ENCODE measurements at places on chromosomes 4 and X.

DNA sequence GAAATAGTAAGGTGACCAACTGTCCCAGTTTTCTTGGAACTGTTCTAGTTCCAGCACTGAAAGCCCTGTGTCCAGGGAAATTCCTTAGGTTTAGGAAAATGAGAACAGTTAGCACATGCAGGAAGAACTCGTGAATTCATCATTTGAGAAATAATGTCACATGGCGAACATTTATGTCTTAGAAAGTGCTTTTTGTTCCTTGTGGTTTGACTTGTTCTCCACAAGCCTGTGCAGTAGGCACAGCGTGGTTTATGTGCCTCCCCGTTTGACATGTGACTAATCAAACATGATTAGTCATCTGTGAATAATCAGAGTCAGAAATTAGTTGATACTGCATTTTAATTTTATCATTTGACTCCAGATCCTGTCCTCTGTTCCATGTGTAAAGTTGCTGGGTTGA, 556.0 kb upstream of the CPEB2 start:
- DNase-seq: no peak

GRCh38 chr4:98341309-98341708, 80.1 kb downstream of the RAP1GDS1 start:
- DNase-seq: no peak

DNA sequence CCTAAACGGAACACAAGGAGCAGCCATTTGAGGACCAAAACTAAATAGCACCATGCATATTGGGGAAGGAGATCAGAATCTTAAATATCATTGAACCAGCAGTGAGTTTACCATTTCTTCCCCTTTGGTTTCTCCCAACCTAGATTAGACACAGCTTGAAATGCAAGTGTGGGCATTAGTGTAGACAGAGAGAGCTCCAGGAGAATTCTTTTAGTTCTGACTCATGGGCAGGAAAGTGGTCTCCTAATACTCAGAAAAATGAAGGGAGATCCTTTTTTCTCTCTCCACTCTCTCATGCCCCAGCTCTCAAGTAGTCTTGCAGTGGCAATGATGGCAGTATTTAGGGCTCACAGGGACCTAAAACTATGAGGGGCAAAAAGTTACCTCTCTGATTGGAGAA, 567.9 kb downstream of the INPP4B start:
- DNase-seq: no peak

- DNase-seq: no peak
Observed at GRCh38 chr4:110485452-110485851, 9.5 kb downstream of the ENPEP start.

DNA sequence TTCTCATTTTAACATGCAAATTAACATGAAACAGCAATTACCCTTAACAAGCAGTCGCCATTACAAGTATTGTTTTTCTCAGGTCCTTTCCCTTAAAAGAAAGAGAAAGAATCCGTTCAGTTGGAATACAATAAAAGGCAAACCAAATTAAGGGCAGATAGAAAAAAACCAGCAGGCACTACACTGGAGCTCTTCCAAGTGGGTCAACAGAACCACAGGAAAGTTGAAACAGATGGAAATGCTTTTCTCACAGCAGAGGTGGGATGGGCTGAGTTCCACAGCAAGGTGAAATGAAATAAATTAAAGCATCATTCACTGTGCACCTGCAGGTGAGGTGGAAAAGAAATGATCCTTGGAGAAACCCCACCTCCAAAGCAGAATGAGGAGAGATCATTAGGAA, 102.6 kb downstream of the APBB2 start:
- DNase-seq: no peak

GRCh38 chr4:59814402-59815010, 1385.6 kb upstream of the ADGRL3 start:
- no peak for DNase-seq

DNA sequence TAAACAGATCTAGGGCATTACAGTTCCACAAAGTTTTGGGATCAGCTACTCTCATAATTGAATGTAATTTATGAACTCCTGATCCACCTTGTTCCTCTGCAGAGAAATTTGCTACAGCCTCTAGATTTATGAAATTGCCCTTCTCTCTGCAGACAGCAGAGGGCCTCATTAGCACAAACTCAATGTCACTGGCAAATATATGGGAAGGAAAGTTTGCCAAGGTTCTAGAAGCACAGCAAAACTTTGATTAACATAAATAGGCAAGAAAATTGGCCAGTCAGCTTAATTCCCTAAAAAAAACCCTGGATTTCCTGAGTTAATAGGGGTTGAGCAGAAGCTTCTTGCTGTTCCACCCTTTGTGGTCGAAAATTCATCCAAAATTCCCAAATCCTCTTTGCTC, 31.5 kb downstream of the PRPS1 start:
- DNase-seq: peak; percentile 12

DNA sequence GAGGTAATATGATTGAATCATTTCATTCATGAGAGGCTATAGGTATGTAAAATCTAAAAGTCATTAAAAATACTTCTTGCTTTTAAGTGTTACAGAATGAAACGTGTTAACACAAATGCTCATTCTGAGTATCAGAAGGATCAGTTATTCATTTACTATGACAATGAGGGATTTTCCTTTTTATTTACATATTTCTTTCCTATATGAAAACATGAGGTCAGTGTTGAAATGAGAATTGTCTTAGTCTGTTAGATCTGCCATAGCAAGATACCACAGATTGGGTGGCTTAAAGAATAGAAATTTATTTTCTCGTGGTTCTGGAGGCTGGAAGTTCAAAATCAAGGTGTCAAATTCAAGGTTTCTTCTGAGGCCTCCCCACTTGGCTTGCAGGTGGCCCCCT, 181.2 kb downstream of the ARHGAP10 start:
- no peak for DNase-seq

DNA sequence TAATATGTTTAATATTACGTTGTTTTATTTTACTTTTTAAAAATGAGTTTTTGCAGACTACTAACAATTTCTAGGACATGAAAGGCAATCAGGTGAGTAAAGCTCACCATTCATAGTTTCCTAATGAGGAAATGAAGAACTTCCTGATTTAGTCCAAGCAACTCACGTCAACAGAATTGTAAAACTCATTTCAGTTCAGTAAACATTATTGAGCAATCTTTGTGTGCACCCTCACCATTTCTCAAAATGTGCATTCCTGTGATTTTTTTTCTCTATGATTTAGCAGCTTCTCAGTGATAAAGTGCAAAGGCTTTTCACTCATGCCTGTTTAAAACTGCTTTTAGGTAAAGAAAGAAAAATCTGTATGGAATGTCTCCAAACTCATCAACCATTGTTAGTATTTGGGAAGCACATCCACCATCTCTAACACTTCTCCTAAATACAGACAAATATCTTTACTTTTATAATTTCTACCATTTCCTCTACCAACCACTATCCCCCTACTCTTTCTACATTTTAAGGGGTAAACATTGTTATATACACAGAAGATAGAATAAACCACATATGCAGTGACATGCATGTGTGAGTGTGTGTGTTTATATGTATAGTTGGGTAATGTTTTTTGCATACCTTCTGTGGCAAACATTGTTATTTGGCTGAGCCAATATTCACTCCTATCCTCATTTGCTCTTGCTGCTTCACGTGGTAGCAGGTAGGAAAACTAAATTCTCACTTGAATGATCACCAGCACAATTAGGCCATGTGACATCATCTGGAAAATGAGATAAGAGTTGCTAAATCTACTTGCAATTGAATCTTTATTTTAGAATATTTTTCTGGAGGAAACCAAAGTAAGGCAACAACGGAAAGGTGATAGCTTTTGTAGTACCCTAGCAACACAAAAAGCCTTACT, 54.7 kb upstream of the PRDM8 start:
- DNase-seq: no peak

- DNase-seq: no peak
Observed at GRCh38 chrX:76971393-76972376, 475.5 kb upstream of the FGF16 start.

GRCh38 chr4:144591401-144591800, 54.6 kb upstream of the HHIP start:
- DNase-seq: no peak

GRCh38 chr4:169070071-169070894, 60.2 kb upstream of the CBR4 start:
- no peak for DNase-seq

GRCh38 chr4:9384126-9384525, 21.2 kb downstream of the USP17L30 start:
- no peak for DNase-seq

- no peak for DNase-seq
Observed at GRCh38 chrX:24392709-24393108, 32.3 kb downstream of the SUPT20HL1 start.

DNA sequence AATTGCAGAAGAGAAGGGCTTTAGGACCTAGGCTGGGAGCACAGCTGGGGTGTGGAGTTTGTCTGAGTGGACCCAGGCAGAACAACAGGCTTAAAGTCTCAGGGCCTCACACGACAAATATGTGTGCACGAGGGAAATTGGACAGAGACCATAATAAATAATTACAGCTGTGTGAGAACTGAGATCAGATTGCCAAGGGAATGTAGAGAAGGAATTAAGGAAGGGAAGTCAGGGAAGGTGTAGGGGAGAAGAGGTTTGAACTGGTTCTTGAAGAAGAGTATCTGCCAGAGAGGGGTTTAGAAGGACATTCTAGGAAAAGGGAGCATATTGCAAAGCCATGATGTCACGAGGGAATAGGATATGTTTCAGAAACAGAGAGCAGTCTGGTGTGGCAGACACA, 120.7 kb upstream of the TSPAN5 start:
- DNase-seq: no peak

DNA sequence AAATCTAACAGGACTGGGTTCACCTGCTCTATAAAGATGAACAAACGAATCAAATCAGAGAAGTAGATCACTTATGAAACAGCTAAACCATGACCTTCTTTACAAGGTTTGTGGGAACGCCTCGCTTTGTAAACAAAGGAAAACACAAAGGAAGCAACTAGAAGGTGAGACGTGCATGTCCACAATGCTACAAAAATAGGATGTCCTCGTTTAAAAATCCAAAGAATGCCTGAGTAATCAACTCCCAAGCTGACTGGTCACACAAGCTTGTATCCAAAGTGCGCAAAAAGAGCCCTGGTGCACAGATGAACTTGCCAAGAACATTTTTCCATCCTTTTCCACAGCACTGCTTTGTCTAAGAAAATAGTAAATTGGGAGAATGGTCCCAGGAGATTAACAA, 6.3 kb upstream of the SH3KBP1 start:
- no peak for DNase-seq

DNA sequence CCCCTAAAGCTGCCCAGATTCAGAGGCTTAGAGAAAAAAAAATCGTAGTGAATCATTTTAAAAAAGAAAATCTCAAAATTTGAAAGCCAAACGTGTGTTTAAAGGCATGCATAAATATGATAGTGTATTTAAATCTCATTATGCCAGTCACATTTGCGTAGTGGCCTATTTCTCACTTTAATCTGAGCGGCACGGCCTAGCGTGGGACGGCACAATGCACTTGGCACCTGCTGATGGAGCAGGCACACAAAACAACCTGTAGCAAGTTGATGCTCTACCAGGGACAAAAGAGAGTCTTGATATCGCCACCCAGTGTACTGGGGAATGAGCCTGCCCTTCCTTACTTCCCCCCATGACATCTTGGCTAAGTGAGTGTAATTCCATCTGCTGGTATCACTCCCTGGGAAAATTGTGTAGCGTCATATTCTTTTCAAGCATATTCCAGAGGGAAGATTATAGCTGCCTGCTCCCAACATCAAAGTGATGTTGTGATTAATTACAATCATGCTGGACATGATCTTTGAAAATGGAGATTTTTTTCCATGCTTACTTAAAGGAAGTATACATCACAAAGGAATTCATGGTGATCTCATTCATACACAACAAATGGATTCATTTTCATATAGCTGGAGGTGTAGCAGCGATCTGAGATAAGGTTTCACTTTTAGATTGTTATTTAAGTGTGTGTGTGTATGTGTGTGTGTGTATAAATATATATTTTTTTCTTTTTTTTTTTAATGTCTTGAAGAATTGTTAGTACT, 138.8 kb downstream of the DCTD start:
- DNase-seq: no peak

GRCh38 chr4:16418814-16419213, 192.5 kb upstream of the TAPT1 start:
- DNase-seq: no peak

GRCh38 chr4:98728433-98728832, 70.0 kb upstream of the TSPAN5 start:
- DNase-seq: peak; percentile 22

DNA sequence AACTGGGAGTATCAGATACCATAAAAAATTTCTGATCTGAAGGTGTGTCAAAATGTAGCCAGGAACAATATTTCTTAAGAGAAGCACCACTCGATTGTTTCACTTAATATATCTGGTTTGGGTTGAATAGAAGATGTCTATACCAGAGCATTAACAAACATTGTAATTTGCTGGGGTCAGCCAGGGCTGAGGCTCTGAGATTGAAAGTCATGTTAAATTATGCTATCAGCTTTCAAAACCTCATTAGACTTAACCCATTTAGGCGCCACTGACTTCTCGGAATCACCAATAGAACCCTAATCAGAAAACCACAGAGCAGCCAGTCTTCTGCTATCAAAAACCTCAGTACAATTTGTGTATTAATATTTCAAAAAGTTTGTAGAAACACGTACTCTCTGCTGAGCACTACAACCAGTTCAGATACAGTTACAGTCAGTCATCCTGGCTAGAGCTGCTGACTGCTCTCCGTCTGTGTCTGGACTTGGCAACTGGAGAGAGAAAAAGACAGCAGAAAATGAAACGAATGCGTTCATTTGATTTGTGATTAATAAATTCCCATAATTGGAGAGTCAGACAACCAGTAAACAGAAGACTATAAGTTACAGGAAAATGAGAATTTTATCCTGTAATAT, 848.6 kb upstream of the PABPC4L start:
- DNase-seq: no peak

DNA sequence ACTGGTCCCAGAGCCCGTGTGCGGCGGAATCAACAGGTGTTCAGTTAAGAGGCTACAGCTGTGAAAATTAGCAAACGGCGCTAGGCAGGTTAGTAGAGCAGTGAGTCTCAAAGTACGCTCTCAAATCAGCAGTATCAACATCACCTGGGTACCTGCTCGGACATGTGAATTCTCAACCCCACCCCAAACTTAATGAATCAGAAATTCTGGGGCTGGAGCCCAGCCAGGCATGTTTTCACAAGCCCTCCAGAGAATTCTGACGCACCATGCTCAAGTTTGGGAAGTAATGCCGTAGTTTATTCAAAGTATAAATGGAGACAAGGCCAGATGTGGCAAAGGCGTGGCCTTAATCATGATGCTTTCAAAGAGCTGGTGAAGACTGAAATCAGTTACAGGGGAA, 58.2 kb upstream of the PTCHD1 start:
- no peak for DNase-seq

GRCh38 chr4:147674073-147674472, 9.9 kb downstream of the PRMT9 start:
- no peak for DNase-seq

DNA sequence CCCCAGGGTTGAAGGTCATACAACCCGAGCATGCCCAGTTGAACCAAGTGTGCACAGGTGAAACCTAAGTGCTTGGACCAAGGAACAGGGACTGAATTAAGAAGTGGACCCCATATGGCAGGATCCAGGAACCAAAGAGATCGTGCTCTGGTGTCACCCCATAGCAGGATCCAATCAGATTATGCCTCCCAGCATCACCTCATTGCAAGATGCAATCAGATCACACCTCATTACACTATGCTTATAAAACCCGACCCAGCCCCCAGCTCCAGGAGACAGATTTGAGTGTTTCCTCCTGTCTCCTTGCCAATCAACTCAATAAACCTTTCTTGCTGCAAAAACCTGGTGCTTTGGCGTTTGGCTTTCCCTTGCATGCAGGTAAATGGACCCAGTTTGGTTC, 37.6 kb downstream of the EFHC2 start:
- DNase-seq: no peak
